ENCODE measurements at places on chromosomes 2 and 18.

- DNase-seq, result no peak
Observed at GRCh38 chr2:82428251-82428650, 2030.8 kb downstream of the SUCLG1 start.

DNA sequence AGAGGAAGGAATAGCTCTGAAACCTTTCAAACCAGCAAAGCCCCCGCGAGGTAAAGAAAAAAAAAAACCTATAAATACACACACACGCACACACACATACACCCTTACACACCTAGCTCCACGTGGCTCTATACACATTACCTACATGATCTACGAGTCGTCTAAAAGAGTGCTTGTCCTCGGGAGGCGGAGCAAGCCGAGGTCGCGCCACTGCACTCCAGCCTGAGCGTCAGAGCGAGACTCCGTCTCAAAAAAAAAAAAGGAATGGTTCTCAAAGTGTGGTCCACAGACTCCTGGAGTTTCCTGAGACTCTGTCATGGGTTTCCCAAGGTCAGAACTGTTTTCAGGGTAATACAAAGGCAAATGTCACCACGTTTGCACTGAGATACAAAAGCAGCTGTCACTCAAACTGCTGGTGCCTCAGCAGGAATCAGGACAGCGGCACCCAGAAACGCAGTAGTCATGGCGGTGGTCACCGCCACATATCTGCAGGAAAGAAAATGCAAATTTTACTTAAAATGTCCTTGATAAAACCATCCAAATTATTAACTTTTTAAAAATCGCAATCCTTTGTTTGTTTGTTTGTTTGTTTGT lies 130.0 kb upstream of the GPC1 start:
- DNase-seq, result no peak

- DNase-seq, result no peak
Observed at GRCh38 chr2:216031960-216032689, 18.8 kb upstream of the MREG start.

DNA sequence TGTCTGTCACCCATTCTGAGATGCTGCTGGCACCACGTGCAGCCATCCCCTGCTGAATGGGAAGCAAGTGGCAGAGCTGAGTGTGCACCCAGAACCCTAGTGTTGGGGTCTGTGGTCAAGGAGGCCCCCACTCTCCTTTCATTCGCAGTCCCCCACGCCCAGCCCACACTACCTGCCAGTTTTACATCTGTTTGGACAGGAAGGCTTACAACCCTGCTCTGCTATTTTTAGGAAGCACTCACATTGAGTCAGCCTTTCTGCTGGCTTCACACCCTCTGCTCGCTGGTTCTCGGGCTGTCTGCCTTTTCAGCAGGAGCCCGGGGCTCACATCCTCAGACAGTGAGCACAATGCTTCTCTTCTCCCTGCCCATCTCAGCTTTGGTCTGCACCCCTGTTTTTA lies 10.7 kb upstream of the ADCY3 start:
- no peak for DNase-seq

DNA sequence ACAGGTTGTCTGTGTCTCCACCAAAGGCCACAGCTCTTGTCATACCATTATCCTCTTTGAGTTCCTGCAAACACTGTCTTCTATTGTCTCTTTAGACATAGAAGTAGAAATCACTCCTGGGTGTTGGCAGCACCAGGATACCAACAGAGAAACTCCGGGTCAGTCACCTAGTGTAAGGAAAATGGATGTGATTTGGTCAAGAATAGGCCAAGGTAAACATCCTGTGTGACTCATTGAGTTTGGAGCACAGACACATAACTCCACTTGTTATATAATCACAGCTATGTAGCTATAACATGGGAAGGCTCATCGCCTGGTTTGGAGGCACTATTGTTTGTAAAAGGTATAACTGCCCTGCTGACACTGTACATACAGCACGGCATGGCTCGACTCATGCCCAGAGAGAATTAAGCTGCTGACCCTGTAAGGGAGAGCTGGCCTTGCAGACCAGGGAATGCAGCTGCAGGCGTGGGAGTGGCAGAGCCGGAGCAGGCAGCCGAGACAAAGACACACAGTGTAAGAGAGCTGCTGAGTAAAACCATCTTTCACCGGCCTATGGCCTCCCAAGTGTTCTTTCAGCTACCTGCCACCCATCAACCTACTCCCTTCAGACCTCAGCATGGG lies 3.4 kb upstream of the TXNL1 start:
- DNase-seq, result no peak

DNA sequence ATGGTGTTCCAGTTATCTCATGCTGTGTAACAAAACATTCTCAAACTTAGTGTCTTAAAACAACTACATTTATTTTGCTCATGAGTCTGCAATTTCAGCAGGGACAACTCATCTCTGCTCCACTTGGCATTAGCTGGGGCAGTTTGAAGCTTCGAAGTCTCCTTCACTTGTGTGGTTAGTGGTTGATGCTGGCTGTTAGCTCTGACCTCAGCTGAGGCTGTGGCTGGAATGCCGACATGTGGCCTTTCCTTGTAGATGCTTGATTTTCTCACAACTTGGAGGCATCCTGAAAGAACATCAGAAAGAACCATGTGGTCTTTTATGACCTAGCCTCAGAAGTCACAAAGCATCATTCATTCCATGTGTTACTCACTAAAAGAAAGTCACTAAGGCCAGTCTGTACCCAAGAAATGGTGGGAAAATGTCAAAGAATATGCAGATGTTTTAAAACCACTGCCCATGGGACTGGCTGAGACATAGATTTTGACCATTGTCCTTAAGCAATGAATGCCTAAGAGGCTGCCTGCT lies 3.8 kb upstream of the TMSB10 start:
- no peak for DNase-seq

GRCh38 chr2:241443486-241444223 lies 64.7 kb downstream of the STK25 start:
- DNase-seq, result no peak

GRCh38 chr2:44546459-44547127 lies 184.8 kb downstream of the CAMKMT start:
- no peak for DNase-seq

DNA sequence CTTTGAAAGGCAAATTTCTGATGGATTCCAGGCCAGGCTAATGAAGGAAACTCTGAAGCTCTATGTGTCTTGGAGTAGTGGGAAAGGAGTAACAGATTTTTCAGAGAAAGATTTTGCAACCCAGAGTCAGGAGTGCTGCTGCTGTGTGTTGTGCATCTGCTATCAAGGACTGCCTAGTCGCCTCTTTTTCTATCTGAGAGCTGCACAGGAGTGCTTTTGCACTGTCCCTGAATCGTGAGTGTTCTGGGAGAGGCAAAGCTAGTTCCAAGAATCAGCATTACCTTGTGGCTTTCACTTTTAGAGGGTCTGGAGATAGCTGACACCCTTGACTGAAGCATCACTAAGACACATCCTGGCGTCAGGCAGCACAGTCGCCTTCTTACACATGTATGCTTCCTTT lies 336.4 kb downstream of the PARD3B start:
- DNase-seq, result no peak

- DNase-seq, result no peak
Observed at GRCh38 chr2:103734911-103735310, 973.1 kb downstream of the TMEM182 start.

- DNase-seq, result no peak
Observed at GRCh38 chr2:54603796-54604195, 119.7 kb upstream of the EML6 start.

GRCh38 chr2:88303865-88304264 lies 133.7 kb downstream of the THNSL2 start:
- DNase-seq, result no peak

- no peak for DNase-seq
Observed at GRCh38 chr2:53896864-53897263, 37.1 kb upstream of the GPR75 start.

- no peak for DNase-seq
Observed at GRCh38 chr2:228140934-228141528, 40.5 kb downstream of the SPHKAP start.

GRCh38 chr2:33786881-33787280 lies 187.8 kb upstream of the FAM98A start:
- no peak for DNase-seq

GRCh38 chr2:37029758-37030157 lies 54.4 kb downstream of the HEATR5B start:
- DNase-seq, result no peak

GRCh38 chr2:100948942-100949811 lies 52.9 kb upstream of the RPL31 start:
- no peak for DNase-seq

DNA sequence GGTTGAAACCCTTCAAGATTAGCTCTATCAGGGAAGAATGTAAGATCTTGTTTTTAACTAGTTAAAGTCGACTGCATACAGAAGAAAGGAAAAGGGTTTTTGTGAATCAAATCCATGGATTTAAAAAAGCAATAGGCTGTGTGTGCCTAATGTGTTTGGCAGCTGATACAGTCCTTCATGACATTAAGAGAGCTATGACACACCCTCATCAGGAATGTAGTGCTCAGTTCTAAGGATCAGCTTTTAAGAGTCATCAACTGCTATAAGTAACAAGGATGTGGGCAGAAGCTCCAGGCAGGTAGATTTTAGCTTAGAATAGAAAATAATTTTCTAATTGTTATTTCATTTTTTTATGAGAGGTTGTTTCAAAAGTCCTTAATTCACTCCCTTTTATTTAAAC lies 52.9 kb downstream of the PPP1R1C start:
- no peak for DNase-seq

DNA sequence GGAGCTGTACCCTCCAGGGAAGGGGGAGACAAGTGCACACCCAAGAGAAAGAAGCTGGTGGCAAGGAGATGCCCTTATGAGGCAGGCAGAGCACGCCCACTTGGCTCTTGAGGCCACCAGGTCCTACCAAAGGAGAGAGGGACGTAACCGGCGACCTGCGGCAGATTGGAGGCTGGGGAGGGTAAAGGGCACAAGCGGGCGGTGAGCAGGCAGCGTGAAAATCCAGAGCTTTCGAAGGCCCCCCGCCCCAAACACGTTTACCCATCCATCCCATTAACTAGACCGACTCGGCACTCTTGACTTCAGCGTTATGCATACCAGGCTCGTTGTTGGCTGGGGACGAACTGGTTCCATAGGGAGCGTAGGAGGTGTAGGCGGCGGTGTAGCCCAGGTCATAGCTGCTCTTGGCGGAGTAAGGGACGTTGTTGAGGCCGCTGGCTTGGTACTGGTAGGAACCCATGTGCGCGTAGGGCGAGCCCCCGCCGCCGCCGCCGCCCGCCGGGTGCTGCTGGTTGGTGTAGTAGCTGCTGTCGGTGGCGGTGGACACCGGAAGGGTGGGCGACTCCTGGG lies 794 bp downstream of the DLX2 start:
- no peak for DNase-seq

DNA sequence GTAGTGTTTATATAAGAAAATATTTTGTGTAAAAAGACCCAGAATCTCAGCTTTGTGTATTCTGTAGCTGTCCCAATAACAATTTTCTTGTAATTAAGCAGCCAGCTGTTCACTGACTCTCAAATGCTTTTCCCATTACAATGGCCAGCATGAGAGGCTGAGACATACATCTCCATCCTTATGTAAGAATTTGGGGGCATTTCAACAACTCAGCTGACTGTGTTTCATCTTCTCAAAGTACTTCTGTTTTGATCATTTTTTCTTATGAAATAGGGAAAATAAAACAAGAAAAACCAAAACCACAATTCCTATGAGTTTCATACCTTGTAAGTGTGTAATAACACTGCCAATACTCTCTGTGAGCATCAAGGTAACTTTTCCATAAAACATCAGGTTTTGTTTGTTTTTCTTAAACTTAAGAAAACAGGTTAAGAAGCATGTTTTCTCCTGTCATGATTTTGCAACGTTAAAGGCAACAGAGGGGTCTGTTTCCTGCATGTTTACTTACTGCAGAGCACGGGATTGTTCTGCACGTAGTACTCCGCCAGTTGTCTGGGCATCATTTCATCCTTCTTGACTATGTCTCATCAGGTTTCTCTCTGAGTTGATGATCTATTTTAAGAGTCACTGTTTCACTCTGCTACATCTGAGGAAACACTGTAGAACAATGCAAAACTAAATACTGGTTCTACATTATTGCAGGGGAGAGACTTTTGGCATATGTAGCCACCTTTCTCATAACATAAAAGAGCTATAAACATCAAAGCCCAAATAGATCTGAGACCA lies 62.9 kb upstream of the CYRIA start:
- DNase-seq, result no peak

GRCh38 chr2:149180226-149180875 lies 141.9 kb downstream of the LYPD6B start:
- DNase-seq, result no peak

GRCh38 chr18:45730832-45731575 lies 7.0 kb downstream of the SLC14A1 start:
- no peak for DNase-seq

GRCh38 chr2:28649481-28650265 lies 102.0 kb upstream of the PPP1CB start:
- no peak for DNase-seq

GRCh38 chr2:207747653-207748560 lies 21.8 kb downstream of the FZD5 start:
- DNase-seq, result no peak

GRCh38 chr2:43006834-43007543 lies 214.6 kb upstream of the HAAO start:
- DNase-seq, result no peak

DNA sequence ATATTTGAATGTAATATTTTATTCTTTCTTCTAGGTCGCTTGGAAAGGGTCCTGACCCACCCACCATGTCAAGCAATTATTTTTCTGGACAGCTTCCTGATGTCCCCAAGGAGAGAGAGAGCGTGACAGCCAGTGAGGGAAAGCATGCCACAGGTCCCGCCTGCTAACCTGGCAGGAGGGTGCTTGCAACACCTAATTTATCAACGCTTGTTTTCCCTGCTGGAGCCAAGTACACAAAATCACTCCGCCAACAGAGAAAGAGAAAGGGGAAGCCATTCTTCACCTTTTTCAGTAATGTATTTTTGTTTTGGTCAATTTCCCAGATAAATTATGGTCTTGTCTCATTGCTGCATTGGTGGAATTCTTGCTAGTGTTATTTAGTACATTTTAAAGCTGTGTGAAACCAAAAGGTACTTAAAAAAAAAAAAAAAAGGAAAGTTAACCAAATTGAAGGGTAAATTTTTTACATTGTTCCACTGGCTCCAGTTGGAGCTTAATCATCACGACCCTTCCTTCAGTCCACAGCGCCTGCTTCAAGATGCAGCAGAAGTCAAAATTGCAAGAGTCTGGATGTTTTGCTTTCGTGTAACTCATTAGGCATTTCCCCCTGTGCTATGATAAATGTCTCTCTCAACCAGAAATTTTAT lies 88.5 kb upstream of the COPS8 start:
- no peak for DNase-seq

- no peak for DNase-seq
Observed at GRCh38 chr18:59633961-59634485, 63.2 kb downstream of the CCBE1 start.
